ENCODE measurements at places on chromosomes 4 and X.

- DNase-seq: no peak
Observed at GRCh38 chr4:169106696-169107229, 96.7 kb upstream of the CBR4 start.

DNA sequence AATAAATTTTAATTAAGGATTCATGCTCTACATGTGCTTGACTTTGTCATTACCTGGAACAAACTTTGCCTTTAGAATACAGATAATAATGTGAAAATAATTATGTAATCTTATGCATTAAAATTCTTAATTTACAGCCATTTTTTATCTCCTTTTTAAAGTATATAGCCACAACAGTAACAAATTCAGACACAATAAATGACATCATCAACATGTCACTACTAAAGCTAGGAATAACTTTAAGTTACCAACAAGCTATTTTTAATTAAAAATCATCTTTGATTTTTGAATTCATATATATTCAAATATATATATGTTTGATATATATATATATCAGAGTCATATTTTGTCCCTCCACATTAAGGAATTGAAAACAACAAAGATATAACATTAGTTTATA, 107.7 kb downstream of the MAD2L1 start:
- no peak for DNase-seq

GRCh38 chr4:14167876-14168510, 540.5 kb upstream of the BOD1L1 start:
- DNase-seq: no peak

DNA sequence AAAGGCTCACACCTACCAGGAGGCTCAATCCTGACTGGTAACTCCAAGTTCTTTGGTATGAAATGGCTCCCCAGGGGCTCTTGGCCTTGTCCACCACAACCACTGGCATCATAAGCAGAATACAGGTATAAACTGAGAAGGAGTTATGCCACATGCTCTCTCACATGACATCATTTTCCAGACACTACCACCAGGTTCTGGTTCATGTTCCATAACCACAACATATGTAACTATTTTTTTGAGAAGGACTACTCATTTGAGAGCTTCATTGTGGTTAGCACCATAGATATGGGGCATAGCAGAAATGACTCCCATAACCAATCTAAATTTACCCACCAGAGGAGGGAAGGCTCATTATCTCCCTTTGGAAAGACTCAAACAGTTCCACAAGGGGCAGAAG, 19.6 kb downstream of the PRDM5 start:
- DNase-seq: no peak

GRCh38 chr4:138833974-138834373, 181.6 kb upstream of the NOCT start:
- DNase-seq: no peak

- DNase-seq: no peak
Observed at GRCh38 chr4:91118597-91118996, 991.4 kb downstream of the CCSER1 start.

GRCh38 chr4:84319124-84319523, 180.0 kb downstream of the NKX6-1 start:
- no peak for DNase-seq

GRCh38 chrX:103453655-103454054, 65.6 kb downstream of the RAB40A start:
- DNase-seq: no peak

DNA sequence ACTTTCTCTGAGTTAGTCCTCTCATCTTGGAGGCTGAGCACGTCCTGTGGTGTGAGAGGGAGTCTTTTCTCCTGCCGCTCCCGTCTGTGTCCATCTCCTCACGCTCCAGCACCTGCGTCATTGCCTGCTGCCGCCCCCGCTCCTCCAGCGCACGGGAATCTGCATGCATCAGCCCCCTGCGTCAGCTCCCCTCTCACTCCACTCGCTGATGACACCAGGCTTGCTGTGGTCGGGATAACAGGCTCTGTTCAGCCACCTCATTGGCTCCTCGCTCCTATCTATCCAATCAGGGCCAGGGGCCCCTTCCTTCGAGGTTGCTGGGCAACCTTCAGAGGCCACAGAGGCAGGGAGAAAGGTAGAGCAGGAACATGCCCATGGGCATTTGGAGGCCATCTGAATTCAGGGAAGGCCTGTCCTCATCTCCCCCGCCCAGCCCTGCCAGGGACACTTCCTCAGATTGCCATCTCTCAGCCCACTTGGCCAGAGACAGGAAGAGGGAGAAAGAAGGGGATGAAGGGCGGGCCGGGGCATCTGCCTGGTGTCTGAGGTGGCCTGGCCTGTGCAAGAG, 9.3 kb downstream of the ZNF185 start:
- DNase-seq: peak; percentile 60

DNA sequence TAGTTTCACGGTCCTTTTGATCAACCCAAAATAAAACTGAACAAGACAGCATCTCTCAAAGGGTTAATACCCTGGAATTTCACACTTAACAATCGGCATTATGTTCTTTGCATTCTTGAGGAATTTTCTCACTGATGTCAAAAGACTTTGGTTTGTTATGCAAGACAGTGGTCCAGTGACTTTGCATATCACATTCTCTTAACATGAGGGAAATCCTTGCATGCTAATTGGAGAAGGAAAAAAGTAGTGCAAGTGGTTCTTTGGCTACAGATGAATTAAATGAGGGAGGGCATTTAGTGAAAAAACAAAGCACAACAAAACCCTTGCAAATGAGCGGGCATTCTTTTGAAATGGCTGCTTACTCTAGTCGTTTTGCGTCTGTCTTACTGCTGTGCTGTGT, 105.1 kb upstream of the LIMCH1 start:
- no peak for DNase-seq

- DNase-seq: no peak
Observed at GRCh38 chrX:78329486-78329885, 2.1 kb upstream of the CYSLTR1 start.

DNA sequence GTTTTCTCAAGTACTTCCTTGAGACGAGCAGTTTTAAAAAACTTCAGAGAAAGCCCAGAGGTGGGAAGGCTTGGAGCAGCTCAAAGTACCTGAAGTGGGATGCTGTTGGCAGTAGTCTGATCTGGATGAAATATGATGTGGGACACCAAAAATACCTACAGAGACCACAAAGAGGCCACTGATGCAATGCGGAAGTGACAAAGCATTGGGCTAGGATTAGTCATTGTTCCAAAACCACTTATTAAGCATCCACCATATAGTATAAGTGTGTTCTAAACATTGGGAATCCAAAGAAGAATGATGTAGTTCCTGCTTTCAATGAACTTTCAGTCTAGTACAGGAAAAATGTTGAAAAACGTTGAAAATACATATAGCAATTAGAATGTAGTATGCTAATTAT, 386.1 kb upstream of the CNKSR2 start:
- DNase-seq: no peak

DNA sequence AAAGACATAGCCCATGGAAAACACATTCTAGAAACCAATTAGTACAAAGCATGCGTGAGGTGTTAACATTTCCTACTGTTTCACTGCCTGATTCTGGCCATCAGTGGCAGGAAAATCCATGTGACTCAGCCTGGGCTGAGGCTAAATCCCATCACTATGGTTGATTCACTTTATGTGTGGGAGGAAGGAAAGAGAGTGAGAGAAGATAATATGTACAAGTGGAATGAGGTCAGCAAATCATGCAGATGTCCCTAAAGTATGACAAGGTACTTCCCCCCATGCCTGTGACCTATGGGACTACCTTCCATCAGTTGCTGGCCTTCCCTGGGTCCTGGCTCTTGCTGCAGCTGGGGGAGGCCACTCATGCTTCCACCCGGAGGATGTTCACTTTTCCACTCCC, 64.2 kb upstream of the MAP3K15 start:
- no peak for DNase-seq

DNA sequence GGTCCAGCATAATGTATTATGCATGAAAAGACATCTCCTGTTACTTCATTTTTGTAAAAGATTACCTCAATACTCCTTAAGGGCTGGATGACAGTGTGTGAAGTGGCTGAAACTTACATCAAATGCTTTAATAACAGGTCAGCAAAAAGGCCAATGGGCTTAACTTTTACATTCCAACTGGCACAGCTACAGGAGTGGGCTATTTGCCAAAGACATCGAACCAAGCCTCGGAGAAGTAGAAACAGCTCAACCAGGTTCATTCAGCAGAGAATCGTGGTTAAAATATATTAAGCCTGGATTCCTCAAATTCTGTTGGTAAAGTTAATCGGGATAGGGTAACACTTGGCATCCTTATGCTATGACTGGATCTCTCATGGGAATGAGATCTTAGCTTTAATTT, 639.7 kb downstream of the TRIML1 start:
- no peak for DNase-seq

GRCh38 chr4:118171381-118171780, 137.1 kb downstream of the NDST3 start:
- no peak for DNase-seq

GRCh38 chr4:55931833-55932232, 16.9 kb upstream of the CEP135 start:
- DNase-seq: no peak

DNA sequence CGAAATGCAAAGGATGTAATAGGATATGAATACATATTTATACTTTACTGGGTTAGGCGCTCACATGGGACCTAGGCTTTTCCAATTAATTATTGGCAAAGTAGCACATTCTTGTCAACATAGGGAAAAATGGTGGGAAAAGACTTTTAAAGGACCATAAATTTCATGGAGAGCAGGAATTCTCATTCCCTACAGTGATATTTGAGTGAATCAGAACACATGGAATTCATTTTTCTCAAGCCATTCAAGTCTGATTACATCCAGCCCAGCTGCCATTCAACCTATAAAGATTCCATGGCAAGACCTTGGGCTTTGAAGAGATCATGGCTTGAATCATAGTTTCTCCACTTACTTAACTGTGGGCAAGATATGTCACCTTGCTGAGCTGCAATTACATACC, 150.4 kb downstream of the SOWAHB start:
- no peak for DNase-seq

- no peak for DNase-seq
Observed at GRCh38 chr4:138992676-138993075, 22.9 kb upstream of the NOCT start.

- no peak for DNase-seq
Observed at GRCh38 chr4:6324461-6324998, 54.9 kb downstream of the WFS1 start.

- DNase-seq: no peak
Observed at GRCh38 chr4:140115140-140115539, 38.8 kb downstream of the MAML3 start.

DNA sequence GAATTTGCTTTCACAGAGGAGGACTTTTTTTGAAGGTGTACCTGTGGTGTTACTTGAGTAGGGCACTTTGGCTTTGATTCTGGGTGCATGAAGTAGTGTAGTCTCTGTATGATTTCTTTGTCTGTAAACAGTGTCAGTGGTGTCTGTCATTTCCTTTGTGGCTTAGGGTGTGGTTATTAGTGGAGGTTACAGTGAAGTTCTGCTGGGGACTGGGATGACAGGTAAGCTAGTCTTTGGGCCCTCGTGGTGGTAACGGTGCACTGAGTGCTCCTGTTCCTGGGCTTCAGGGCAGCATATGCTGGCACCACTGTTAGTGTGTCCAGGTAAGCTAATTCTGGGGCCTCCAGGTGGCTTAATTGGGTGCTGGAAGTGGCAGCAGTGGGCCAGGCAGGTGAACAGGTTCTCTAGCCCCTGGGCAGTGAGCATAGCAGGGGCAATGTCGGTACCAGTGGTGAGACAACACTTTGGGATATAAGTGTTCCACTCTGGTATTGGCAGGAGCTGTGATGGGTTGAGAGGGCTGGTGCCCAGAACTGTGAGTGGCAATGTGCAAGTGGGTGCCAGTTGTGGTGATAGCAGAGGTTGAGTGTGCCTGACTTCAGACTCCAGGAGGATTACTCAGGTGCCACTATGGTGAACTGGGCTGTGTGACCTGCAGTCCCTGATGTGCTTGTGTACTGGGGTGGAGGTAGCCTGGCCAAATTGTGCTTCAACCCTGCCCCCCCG, 26.0 kb upstream of the VSIG1 start:
- DNase-seq: no peak

GRCh38 chr4:124201636-124202035, 510.9 kb downstream of the ANKRD50 start:
- no peak for DNase-seq

DNA sequence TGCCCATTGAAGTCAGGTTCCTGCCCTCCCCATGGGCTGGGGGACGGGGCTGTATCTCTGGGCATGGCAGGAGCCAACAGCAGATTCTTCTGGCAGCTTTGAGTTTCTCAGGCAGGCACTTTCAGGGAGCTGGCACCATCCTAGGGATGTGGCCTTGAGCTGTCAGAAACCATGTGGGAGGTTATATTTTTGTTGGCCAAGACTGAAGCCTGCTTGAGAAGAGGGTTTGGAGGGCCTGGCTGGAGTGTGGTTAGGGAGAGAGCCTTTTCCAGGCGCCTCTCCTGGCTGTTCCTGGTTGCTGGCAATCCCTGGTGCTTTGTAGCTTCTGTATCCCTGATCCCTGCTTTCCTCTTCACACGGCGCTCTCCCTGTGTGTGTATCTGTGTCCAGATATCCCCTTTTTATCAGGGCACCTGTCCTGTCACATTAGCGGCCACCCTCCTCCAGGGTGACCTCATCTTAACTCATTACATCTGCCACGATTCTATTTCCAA, 30.6 kb upstream of the SORCS2 start:
- no peak for DNase-seq

- no peak for DNase-seq
Observed at GRCh38 chr4:43990963-43991362, 457.6 kb downstream of the KCTD8 start.

GRCh38 chrX:149487292-149487691, 17.8 kb downstream of the IDS start:
- no peak for DNase-seq

DNA sequence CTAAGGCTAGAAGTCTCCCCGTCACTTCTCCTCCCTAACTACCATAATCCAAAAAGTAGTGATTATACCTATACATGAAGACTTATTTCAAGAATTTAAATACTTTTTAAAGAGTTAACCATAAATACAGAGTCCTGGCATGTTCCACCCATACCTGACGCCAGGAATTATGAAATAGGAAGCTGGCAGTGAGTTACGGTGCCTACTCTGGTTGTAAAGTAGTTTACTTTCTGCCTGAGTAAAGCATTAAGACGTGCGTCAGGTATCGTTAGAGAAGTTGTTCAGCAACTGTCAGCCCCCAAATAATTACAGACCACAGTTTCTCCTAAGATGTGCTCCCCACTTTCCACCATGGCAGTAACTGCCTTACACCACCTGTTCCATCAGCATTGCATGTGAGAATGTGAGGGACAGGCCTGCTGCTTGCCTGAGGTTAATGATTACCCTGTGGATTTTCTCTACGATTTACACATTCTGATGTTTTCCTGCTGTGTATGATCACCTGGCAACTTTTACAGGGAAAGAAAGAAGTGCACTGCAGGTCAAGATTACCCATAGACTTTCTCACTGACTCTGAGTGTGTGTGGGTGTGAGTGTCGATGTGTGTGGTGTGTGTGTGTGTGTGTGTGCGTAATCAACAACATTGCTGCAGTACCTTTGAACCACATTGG, 92.3 kb upstream of the SLC7A11 start:
- DNase-seq: peak; percentile 54

GRCh38 chr4:41158274-41158673, 56.1 kb downstream of the APBB2 start:
- no peak for DNase-seq

- no peak for DNase-seq
Observed at GRCh38 chr4:181688872-181689271, 554.3 kb upstream of the TENM3 start.

- no peak for DNase-seq
Observed at GRCh38 chr4:15142201-15142600, 139.9 kb downstream of the CPEB2 start.

- no peak for DNase-seq
Observed at GRCh38 chrX:2432298-2432863, 68.4 kb downstream of the DHRSX start.

- no peak for DNase-seq
Observed at GRCh38 chrX:16978193-16978984, 31.9 kb downstream of the REPS2 start.

Measured in renal pelvis (tissue), 12 donors.